SK-N-SH treated with all-trans-retinoic acid at 6 μM for 48 hours (cell line): ENCODE measurements at places on chromosomes 5 and 9.
A peak's percentile ranks its signal among the peaks of the same experiment; 100 is the strongest.

GRCh38 chr5:148733601-148734438 is 79.5 kb upstream of the HTR4 start:
- ATAC-seq = peak; percentile 78

GRCh38 chr5:72598401-72599064 is 91.3 kb upstream of the ZNF366 start:
- ATAC-seq = no peak

GRCh38 chr9:80467632-80468031 is 895.9 kb downstream of the TLE4 start:
- no peak for ATAC-seq

- ATAC-seq = no peak
Observed at GRCh38 chr9:87991151-87991870, 17.0 kb upstream of the CDK20 start.

GRCh38 chr5:86557920-86558319 is 59.8 kb upstream of the COX7C start:
- no peak for ATAC-seq

- ATAC-seq = no peak
Observed at GRCh38 chr5:158626718-158627117, 473.0 kb downstream of the EBF1 start.

DNA sequence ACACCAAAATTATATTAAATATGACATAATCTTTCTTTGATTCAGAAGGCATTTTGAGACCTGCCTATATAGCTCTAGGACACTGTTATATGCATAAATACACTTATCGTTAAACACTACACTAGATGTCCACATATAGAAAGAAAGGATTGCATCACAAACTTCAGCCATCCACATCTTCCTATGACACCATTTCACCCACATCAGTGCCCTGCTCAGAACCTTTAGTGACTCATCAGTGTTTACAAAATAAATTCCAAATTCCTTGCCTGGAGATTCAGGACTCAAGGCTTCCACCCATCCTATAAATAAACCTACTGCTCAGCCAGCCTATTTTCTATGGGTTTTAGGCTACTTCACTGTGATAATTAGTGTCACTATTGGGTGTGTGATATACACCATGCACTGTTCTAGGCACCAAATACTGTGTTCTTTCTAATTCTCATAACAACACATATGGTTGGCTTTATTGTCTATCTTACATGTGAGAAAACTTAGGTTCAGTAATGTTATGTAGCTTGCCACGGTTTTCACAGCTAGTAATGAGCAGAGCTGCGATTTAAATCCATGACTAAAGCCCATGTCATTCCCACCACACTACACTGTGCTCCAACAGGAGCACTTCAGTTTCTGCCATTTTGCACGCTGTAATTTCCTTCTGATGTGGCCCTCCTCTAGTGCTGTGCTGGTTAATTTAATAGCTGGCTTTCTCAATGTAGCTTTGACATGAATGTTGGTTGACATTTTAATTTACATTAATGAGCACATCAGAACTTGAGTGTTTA is 103.3 kb downstream of the SREK1 start:
- ATAC-seq = peak; percentile 47; the same call in 2 of the 3 replicates

DNA sequence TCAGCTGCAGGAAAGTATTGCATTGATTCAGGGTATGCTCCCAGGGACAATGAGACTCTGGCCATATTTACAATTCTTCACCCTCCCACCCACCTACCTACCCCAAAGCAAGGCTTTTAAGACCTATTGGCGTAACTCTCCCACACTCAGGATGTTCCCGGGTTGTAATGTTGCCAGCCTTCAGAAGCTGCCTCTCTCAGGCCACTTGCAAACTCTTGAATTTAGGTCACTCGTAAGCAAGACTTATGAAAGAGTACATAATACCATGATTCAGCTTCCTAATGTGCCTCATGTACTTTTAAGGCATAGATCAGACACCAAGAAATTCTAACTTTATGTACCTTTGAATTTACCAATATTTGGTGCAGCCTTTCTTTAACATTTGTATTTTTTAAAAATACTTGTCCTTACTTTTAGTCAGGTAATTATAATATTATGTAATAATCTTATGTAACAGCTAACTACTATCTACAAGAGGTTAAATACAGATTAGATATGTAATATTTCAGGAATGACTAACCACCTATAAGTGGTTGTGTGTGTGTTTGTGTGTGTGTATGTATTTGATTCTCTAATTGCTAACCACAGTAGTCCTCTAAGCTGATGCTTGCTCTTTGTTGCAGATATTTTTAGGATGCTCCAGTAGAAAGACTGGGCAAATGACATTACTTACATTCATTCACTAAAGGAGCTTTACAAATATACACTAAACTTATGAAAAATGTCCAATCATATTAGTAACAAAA is 630.5 kb upstream of the MEF2C start:
- no peak for ATAC-seq

DNA sequence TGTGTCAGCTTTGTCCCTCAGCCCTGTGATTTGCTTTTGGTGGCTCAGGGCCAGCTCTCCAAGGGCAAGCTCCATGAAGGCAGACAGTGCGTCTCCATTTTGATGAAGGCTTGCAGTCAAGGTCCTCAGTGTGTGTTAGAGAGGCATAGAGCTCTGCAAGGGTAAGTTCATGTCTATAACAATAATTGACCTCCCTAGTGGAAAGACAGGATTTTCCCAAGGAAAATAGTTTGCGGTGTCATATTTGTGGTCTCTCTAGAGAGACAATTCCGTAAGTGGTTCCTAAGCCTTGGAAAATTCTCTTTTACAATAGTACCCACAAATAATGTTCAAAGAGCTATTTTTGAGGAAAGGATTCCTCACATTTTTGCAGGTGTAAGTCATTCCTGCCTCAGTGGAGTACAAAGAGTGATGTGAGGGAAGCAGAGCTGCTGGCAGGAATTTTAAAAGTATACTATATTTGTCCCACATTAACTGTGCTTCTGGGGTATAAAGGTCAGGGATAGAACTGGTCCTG is 40.2 kb downstream of the SLC1A3 start:
- ATAC-seq = no peak

- no peak for ATAC-seq
Observed at GRCh38 chr9:134676886-134677285, 35.3 kb downstream of the COL5A1 start.

DNA sequence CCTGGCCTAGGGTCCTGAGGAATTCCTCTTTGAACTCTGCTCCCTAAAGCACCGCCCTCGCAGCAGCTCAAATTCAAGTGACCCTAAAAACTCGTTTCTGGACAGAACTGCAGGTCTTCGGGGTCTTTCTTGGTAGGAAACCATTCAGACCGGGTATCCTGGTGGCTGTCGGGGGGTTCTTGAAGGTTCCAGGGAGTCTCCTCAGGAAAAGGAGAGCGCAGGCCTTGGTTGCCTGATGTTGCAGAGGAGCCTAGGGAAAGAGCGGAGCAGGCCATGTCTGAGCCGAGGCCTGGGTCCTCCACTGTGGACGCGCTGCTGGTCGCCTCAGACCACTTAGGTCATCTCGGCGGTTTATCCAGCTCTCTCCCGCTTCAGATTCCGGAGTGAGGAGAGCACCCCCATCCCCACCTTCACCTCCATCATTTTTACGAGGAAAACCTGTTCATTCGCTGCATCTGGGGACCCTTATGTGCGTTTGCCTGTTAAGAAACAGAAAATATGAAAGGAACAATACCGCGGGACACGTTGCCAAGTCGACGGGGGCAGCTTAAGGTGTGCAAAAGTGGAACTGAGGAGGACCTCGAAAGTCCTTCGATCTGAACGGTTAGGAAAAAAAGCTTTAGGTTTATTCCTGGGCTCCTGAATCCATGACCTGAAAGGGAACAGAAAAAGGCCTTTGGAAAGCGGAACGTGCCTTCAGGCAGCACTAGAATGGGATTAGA is 299.4 kb downstream of the PARP8 start:
- ATAC-seq = no peak

DNA sequence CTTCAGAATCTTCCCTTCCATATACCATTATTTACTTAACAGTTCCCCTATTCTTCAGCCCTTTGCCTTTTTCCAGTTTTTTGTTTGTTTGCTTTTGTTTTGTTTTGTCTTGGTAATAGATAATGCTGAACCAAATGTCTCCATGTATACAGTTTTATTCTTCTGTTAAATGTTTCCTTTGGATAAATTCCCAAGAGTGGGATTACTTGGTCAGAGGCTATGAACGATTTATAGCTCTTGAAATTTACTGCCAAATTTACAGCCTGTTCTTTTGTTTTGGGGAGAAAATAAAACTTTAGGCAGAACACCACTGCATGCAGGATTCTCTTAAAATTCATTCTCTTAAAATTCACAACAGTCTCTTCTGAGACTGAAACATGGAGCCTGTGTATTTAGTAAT is 38.6 kb downstream of the NR4A3 start:
- no peak for ATAC-seq

DNA sequence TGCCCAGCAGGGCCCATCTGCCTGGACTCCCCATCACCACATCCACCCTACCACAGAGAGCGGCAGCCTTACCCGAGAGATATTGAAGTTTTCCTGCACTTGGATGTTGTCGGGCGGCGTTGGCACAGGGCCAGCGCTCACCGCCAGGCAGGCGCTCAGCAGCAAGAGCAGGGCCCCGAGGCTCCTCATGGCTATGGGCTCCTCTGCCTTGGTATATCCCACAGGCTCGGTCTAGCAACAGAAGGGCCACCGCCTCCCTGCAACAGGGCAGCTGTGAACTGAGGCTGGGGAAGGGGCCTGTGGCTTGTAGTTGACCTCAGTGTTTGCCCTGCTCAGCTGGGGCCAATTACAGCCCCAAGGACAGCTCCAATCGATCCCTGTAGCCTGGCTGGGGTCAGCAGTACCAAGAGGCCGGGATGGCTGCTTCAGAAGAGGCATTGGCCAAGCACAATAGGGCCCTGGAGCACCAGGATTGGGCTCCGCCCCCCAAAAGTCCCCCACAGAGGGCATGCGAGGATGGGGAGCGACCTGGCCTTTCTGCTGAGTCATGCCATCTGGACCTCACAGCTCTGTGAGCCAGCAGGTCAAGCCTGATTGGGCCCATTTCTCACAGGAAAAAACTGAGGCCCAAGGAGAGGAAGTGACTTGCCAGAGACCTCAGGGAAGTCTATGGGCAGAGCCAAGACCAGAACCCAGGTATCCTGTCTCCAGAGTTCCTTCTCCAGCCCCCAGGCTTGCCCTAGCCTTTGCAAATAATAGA is at the start of gene AMBP:
TSS of gene AMBP (minus strand) at position 280 of the 760 bp plus-strand sequence. CDS start at position 189, 91 bp downstream.
- no peak for ATAC-seq

GRCh38 chr5:95777441-95777840 is 45.1 kb downstream of the GLRX start:
- no peak for ATAC-seq

DNA sequence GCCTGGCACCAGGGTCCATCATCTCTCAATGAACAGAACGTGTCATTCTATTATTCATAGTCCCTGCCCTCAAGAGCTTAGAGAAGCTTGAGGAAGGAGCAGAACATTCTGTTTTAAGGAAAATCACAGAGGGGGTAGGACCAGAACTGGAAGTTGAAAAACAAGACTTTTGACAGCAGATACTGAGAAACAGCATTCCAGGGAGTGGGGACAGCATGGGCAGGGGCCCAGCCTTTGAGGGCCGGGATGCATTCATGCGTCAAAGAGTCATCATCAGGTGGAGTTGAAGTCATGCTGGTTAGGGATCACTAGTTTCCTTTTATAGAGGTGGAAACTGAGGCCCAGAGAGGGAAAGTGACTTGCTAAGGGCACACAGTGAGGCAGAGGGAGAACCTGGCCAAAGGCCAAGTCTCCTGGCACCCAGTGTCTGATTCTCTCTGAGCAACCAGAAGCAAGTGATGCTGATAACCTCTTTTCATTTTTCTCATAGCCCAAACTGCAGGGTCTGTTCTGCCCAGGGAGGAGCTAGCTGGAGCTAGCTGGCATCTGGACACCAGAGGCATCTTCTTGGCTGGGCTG is 41.5 kb upstream of the STXBP1 start:
- ATAC-seq = no peak

DNA sequence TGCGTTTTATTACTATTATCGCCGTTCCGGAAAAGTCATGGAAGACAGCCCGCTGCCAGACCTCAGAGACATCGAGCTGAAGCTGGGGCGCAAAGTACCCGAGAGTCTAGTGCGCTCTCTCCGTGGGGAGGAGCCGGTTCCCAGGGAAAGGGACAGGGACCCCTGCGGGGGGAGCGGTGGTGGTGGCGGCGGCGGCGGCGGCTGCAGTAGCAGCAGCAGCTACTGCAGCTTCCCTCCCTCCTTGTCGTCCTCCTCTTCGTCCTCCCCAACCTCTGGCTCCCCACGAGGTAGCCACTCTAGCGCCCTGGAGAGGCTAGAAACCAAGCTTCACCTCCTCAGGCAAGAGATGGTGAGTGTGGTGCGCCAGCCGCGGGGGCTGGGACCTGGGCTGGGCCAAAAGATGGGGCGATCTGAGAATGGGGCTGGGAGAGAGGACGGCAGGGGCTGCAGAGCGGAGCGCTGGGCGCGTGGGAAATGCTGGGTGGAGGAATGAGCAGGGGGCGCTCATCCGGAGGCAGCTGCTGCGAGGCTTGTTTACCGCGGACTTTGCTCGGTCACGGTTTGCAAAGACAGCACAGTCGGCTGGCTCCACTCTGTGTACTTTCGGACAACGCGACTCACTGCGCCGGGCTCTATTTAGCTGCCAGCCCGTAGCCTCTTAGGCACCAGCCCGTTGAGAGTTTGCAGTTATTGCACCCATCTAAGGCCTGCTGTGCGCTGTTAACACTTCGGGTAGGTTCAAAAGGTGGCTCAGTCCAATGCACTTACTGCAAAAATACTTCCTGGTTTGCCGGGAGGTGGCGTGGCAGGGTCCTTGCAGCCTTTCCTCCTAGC is 1.1 kb downstream of the LURAP1L start:
- peak; percentile 94 for ATAC-seq

- no peak for ATAC-seq
Observed at GRCh38 chr5:6686501-6686900, 26.7 kb upstream of the TENT4A start.

GRCh38 chr5:6602441-6602840 is 30.4 kb downstream of the NSUN2 start:
- no peak for ATAC-seq

- ATAC-seq = no peak
Observed at GRCh38 chr5:199950-200645, 8.8 kb downstream of the LRRC14B start.

DNA sequence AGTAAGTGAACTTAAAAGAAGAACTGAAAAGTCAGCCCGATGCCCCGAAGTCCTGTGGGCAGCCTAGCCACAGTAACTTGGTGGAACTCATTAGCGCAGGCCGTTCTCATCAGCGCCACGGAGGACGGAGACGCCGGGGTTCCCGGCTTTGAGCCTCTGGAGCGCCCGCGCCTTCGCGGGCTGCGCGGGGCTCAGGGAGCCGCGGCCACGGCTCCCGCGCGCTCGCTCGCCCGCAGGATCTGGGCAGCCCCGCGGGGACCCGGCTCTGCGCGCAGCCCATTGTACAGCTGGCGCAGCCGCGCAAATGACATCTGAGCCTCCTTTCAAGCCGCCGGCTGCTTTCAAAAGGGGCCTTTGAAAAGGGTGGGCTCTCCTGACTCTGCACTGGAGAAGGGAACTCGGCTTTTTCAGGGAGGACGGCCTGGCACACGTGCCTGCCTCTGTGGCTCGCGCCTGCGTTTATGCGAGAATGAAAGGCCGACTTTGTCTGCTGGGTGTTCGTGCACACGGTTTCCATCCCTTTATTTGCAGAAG is 40.7 kb downstream of the TLR4 start:
- no peak for ATAC-seq

DNA sequence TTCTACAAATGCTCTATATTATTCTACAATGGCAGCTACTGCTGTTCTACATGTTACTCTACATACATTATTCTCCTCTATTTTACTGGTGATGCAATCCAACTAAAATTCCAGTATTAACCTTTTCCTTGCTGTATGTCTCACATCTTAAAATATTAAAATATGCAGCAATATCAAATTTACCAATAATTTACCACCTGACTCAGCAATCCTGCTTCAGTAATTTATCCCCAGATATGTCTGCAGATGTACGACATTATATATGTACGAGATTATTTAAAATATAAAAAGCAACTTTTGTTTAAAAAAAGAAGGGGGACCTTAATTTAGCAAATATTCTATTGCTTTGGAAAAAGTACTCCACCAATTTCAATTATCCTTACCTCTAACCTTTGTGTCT is 11.6 kb downstream of the KIF3A start:
- ATAC-seq = no peak
